ENCODE measurements at places on chromosomes 2 and 18.

GRCh38 chr2:227493524-227493923 is 21.6 kb downstream of the AGFG1 start:
- no peak for DNase-seq

DNA sequence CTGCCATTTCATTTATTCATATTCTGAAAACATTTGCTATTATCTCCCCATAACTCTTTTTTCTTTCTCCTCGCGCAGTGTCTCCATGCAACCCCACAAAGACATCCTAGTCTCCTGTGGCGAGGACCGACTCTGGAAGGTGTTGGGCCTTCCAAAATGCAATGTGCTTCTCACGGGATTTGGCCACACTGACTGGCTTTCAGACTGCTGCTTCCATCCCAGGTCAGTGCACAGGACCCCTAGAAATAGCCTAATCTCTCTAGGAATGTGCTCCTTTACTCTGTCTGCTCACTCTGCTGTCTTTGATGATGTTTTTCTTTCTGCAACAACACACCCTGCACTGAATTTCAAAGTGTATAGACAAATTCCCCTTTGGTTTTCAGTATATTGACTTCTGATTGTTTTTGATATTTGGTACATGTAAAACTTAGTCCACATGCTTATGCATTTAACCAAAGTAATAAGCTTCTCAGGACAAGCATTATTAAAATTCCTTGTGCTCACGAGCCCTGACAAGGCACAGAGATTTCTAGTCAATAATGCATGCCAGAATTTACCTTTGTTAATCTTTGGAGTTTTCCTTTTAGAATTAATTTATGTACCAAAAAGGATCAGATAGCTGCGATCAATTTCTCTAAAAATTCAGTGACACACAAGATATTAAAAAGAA is 548.3 kb upstream of the VWC2L start:
- DNase-seq = no peak

DNA sequence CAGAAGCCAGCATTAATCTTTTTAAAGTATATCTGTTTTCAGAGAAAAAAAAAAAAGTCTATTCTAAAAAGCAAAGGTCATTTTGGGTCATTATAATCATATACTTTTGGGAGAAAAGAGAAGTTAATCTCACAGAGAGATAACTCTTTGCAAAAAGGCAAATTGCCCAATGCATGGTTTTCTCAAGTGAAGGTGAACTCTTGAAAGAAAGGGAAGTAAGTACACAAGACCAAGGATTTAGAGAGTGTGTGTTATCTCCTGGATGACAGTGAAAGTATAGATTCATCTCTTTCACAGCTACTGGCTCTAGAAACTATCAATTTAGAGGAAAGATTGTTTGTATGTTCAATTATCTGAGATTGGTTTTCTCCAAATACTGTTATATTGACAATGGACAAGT is 151.4 kb downstream of the CD8B2 start:
- DNase-seq = no peak

GRCh38 chr2:119227346-119227745 is 3.7 kb downstream of the STEAP3 start:
- no peak for DNase-seq

DNA sequence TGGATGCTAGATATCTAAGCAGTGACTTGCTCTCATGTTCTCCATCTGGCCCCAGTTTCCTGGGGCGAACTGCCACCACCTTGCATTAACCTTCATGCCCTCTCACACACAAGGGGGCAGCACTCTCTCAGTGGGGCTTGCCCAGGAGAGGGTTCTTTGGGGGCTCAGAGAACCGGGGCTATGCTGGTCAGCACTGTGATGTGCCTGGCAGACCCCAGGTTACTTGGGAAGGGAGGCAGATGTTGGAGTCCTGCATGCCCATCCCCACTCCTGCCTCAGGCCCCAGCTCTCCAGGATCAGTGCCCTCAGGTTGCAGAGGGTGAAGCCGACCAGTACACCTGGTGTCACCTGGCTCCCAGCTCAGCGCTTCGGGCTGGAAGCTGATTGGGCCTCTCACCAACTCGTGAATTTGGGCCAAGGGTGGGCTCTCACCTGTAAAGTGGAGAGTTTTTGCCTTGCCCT is 396.2 kb upstream of the HS6ST1 start:
- DNase-seq = no peak

GRCh38 chr18:75790796-75791195 is 363.3 kb upstream of the SMIM21 start:
- no peak for DNase-seq
